Cerebellar nuclear complex (tissue), 1 donor: ENCODE measurements at places on chromosomes 2 and 18.

DNA sequence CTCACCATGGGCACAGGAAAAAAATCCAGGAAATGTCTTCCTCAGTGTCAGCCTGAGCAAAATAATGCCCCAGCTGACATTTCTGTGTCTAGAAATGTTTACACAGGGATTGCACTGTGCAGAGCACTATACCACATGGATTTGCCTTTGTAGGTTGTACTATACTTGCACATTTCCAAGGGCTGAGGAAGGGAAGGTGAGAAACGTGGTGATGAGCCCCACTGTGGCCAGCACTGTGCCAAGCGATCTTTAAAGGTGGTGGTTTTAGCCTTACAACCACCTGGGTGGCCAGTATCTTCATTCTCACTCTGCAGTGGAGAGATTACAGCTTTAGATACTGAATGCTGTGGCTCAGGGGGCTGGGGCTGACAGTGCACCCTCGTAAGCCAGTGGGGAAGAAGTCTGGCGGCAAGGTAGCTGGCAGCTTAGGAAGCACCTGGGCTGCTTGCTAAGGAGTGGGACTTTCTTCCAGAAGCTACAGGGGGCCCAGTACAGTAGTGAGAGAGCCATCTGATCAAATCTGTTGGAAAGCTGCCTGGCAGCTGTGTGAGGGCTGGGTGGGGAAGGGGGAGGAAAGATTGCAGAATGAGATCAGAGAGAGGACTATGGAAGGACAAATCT is 81.4 kb upstream of the MSH2 start:
- no peak for DNase-seq

GRCh38 chr2:7803515-7803914 is 878.3 kb upstream of the ID2 start:
- no peak for DNase-seq

- no peak for DNase-seq
Observed at GRCh38 chr2:182852090-182852489, 14.3 kb downstream of the FRZB start.

DNA sequence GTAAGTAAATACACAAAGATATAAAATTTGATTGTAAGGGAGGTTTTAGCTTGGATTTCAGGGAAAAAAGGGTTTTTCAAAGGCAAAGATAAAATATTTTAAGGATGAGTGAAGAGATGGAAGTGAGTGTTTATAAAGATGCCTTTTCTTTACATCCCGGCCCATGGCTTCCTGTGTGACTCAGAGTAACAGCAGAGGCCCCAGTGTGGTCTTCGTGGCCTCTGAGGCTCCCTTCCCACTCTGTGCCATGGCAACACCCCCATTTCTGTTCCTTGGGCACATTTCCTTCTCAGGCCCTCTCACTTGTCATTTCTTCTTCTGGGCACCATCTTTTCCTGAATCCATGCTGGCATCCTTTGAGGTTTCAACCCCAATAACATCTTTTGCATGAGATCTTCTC is 92.6 kb upstream of the TMEM18 start:
- no peak for DNase-seq

DNA sequence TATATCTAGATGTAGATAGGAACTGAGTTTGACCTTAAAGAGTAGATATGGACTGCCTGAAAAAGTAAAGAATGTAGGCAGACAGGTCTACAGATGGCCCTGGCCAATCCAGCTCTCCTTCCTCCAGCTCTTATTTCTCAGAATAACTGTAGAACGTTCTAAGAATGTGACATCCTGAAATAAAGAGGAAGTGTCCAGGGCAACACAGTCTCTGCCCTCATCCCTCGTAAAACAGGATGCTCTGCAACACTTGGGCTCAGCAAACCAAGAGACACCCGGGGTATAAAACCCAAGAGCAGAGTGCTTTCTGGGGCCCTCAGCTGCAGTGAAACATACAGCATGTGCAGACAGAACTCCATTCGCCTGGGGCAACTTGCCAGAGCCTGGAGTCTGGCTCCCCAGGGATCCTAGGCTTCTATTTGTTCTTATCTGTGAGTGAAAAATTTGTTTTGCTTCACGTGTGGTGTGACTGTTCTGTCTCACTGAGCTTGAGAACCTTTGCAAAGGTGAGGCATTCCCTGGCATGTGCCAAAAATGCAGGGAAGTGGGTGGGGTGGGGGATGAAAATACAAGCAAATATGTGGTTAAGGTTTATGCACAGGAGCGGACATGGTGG is 401.0 kb downstream of the SETBP1 start:
- DNase-seq = no peak

GRCh38 chr2:12763486-12763885 is 46.8 kb downstream of the TRIB2 start:
- DNase-seq = no peak

DNA sequence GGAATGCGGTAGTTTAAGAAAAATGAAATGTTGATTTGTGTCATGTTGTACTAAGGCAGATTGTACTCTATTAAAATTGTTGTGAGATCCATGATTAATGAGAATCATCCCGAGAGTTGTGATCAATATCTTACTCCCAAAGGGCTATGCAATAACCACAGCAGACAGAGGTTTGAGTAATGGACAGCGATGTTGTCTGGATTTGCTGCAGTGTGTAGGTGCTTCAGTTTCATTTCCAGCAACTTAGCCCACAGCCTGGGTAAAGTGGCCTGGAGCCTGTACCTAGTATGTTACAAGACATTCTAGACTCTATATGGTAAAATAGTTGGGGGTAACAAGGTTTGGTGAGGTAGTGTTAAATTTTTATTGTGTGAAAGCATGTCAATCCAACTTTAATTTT is 794.3 kb upstream of the CDH7 start:
- no peak for DNase-seq

- DNase-seq = no peak
Observed at GRCh38 chr2:230947908-230948365, 22.9 kb upstream of the GPR55 start.

DNA sequence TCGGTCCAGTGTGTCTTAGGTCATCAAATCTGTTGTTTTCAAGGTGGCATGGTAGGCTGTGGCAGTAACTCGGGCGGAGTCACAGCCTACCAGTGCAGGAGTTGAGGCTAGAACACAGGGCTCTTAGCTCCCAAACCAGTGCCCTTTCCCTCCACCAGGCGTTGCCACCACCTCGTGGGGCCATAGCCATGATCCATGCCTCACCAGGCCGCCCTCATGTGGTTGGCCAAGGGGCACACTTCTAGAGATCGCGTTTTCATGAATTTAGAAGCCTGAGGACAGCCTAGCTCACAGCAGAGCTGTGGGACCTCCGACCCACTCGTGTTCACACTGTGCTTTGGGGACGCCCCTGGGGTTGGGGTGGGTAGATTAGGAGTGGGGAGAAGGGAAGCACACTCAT is 10.6 kb downstream of the SEC11C start:
- no peak for DNase-seq

DNA sequence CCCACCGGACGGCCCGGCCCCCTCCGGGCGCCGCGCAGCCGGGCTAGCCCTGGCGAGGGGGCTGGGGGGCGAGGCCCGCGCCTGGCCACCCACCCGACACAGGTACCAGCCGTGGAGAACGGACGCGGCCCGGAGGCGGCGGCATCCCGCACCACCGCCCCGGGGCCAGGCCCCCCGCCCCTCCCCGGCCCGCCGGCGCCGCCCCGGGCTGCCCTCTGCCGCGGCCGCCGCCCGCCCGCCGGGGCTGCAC is 405 bp downstream of the SOS1 start:
- DNase-seq = no peak
